Melanocyte of skin (primary cell): ENCODE measurements at places on chromosomes 5 and 9. TPM values are rescaled to one million over a fixed set of nuclear protein-coding genes. Genes with fewer than 3 reads are reported as not detected.

PPP3R2 gene
- not detected in 2 replicates for total RNA-seq

PCDH12 gene
- total RNA-seq, result under 0.01 TPM in 2 replicates

FCN2 gene
- total RNA-seq, result not detected in 2 replicates

HMCN2 gene
- not detected in 2 replicates for total RNA-seq

TAL2 gene
- total RNA-seq, result not detected in 2 replicates

OR1Q1 gene
- not detected in 2 replicates for total RNA-seq
